Frontal cortex (tissue), 4 donors: ENCODE measurements at places on chromosomes 4 and X. TPM values are rescaled to one million over a fixed set of nuclear protein-coding genes. Genes with fewer than 3 reads are reported as not detected.

GRCh38 chrX:138925330-138925729, 213.8 kb upstream of the FGF13 start:
- no peak for DNase-seq

- no peak for DNase-seq
These were observed 28.6 kb downstream of the NYX start for GRCh38 chrX:41475591-41476241.

- DNase-seq = no peak
These were observed 18.5 kb downstream of the ZCCHC18 start for GRCh38 chrX:104130808-104131207.

GRCh38 chr4:3229964-3230363, 19.0 kb upstream of the MSANTD1 start:
- no peak for DNase-seq

SRPK3 gene
- under 0.01 TPM for total RNA-seq

PAGE1 gene
- 0.41 TPM for total RNA-seq

LARP1B gene
- total RNA-seq = 67.7 TPM
